ENCODE measurements at places on chromosomes 7 and 10. TPM values are rescaled to one million over a fixed set of nuclear protein-coding genes. Genes with fewer than 3 reads are reported as not detected.

NCF1 gene
- total RNA-seq, result 8.6 TPM

OR2A2 gene
- total RNA-seq, result not detected

PIK3CG gene
- total RNA-seq, result 7.9 TPM

TRIM50 gene
- 0.71 TPM for total RNA-seq

ATG9B gene
- total RNA-seq, result not detected

VPS41 gene
- 63.3 TPM for total RNA-seq

SFTPA1 gene
- not detected for total RNA-seq

ZNF518A gene
- total RNA-seq, result 12.9 TPM

All from mesenteric fat pad (tissue), 1 donor.